ENCODE measurements at places on chromosomes 11 and 22.

- no peak for DNase-seq
Measured at GRCh38 chr22:37930952-37931440, 22.4 kb downstream of the C22orf23 start.

- no peak for DNase-seq
Measured at GRCh38 chr22:42814215-42814614, 42.9 kb downstream of the ARFGAP3 start.

DNA sequence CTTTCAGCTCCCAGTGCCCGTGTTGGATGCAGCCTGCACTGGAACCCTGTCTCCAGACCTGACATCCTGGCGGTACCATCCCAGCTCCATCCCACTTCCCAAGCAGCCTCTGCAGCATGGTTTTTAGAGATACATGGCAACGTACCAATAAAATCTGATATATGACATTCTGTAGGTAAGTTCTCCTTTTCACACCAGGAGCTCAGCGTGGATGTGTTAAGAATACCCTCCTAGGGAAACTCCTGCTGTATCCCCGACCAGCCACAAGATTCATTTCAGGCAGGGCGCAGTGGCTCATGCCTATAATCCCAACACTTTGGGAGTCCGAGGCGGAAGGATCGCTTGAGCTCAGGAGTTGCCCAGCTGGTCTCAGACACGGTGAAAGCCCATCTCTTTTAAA is 15.4 kb downstream of the APOL5 start:
- DNase-seq, result no peak

GRCh38 chr11:72943664-72944063 is 129.5 kb downstream of the ATG16L2 start:
- no peak for DNase-seq
